Esophagus muscularis mucosa (tissue), 4 donors: ENCODE measurements at places on chromosomes 16 and 17. TPM values are rescaled to one million over a fixed set of nuclear protein-coding genes. Genes with fewer than 3 reads are reported as not detected.

The MYH8 gene
- not detected for total RNA-seq

The DLX4 gene
- not detected for total RNA-seq

DNA sequence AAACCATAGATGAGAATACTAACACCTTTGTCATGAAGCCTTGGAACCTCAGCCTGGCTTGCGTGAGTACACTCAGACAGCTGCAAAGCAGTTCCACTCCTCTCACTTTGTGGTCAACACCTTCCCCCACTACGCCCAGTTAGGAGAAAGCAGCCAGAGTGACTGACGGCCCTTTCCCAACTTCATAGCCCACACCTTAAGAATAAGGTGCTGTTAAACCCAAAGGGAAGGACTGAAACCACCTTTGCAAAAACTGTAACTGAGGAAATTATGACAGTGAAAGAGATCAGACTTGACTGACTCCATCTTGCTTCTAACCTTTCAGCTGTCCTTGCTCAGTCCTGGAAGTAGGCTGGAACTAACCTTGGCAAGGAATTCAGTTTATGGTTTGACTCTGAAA lies 13.7 kb downstream of the N4BP1 start:
- no peak for DNase-seq
- no peak overlapping the region for H3K4me3 ChIP-seq
- no peak overlapping the region for H3K27ac ChIP-seq
- H3K27me3 ChIP-seq = no peaks in the 10 kb centered on the region
- H3K4me1 ChIP-seq = peaks cover 44% of the 10 kb centered on the region

GRCh38 chr16:67516296-67517154 lies 12.1 kb upstream of the RIPOR1 start:
- H3K36me3 ChIP-seq = no peaks in the 10 kb centered on the region
- H3K4me3 ChIP-seq = no peak overlapping the region
- no peak overlapping the region for H3K27ac ChIP-seq
- no peaks in the 10 kb centered on the region for H3K27me3 ChIP-seq
